ENCODE measurements at places on chromosomes 11 and 22. TPM values are rescaled to one million over a fixed set of nuclear protein-coding genes. Genes with fewer than 3 reads are reported as not detected.

GRM5 gene
- not detected for total RNA-seq

DNA sequence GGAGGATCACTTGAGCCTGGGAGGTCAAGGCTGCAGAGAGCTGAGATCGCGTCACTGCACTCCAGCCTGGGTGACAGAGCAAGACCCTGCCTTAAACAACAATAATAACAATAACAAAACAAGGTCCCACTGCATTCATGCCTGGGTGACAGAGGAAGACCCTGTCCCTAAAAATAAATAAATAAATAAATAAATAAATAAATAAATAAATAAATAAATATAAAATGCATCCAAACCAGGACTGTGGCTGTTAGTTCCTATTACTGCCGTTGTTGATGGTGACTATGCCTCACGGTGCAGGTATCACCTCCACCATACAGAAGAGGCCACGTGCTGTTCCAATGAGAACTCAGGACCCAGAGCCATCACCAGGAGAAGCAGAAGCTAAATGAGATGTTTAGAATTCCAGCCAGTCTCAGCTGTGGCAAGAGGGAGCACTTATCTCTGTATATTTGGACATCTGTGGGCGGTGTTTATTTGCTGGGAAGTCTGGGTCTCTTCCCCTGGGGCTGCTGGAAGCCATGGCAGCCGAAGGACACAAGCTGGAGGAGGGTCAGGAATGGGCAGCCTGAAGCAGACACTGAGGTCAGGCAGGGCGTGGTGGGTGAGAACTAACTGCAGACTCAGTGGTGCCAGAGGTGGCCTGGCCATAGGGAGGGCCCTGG is 21.6 kb downstream of the C11orf86 start:
- peak; percentile 71 for DNase-seq

PDGFB gene
- total RNA-seq: 22.0 TPM

- DNase-seq: no peak
Observed at GRCh38 chr11:26995701-26996460, 2.0 kb downstream of the FIBIN start.

- no peak for DNase-seq
Observed at GRCh38 chr22:28857288-28857687, 26.1 kb upstream of the ZNRF3 start.

- no peak for DNase-seq
Observed at GRCh38 chr11:126595560-126595959, 240.1 kb downstream of the ST3GAL4 start.

DNA sequence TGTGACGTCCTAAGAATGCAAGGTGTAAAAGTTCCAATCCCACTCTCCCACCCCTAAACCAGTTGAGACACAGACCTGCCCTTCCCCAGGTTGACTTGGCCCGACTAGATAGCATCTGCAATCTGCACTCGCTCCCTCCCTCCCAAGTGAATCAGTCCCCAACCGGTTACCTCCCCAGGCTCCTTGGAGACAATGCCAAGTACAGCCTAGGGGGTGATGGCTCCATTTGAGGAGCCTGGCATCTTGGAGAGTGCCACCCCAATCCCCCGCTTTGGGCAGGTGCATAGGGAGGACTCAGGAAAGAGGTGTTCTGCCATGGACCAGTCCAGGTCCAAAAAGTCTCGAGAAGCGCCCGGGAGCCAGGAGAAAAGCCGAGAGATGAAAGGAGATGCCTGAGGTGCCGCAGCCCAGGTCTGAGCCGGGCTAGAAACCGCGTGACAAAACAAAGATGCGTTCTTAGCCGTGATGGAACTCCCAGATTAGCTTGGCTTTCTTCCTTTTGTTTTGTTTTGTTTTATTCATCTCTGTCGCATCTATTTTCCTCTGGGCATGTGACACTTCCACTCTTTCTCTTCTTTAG is 18.7 kb upstream of the SNX32 start:
- no peak for DNase-seq

SLC6A5 gene
- 0.11 TPM for total RNA-seq

RAB36 gene
- 0.59 TPM for total RNA-seq

TMEM191B gene
- 0.59 TPM for total RNA-seq

- DNase-seq: no peak
Observed at GRCh38 chr11:86993031-86993430, 37.8 kb upstream of the FZD4 start.

SYT7 gene
- 23.6 TPM for total RNA-seq

DNA sequence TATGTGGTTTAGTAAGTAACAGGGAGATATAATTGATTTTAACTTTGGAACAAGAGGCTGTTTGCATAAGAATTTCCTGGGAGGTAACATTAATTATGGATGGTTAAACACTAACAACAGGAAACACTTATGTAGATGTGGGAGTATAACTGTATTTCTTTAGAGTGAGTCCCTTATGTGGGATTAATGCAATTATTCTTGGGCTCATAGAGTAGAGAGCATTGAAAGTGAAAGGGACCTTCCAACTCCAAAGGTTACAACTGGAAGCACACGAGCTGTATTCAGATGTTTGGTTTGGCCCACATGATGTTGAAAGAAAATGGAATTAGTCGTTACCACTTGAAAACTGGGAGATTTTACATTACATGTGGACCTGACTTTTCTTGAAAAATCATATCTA is 53.5 kb downstream of the BBOX1 start:
- no peak for DNase-seq

DNA sequence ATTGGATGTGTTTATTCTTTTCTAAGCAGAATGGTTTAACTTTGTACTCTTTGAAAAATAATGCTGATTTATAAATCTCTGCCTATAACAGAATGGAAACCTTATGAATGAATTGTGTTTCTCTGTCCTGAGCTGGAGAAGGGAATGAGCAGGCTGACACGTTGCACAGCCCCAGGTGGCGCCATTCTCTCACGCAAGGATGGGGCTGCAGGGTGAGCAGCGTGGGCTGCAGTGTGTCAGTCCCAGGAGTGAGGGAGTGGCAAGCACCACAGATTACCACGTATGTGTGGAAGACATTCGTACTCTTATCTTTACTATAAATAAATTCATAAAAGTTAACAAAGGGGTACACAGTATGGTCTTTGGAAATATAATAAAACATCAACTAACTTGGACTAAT is 33.4 kb downstream of the FDX1 start:
- no peak for DNase-seq

DNA sequence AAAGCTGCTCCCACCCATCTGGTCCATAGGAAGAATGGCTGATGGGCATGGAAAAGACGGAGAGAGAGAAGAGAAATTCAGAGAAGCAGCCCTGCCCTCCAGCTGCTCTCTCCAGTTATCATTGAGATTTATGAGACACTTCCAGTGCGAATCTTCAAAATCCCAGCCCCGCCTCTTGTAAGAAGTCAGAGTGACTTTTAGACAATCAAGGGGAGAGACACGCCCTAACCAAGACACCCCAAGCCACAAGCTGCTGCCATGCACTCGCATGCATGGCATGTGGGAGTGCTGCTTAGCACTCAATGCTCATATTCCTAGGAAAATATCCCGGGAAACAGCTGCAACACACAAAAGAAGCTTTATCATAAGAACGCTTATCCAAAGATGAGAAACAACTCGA is 110.6 kb upstream of the BID start:
- no peak for DNase-seq

KCNE3 gene
- 3.3 TPM for total RNA-seq

TREH gene
- not detected for total RNA-seq

GRCh38 chr22:44063462-44064371 is 39.6 kb downstream of the PARVB start:
- DNase-seq: no peak

PRG3 gene
- not detected for total RNA-seq

DNA sequence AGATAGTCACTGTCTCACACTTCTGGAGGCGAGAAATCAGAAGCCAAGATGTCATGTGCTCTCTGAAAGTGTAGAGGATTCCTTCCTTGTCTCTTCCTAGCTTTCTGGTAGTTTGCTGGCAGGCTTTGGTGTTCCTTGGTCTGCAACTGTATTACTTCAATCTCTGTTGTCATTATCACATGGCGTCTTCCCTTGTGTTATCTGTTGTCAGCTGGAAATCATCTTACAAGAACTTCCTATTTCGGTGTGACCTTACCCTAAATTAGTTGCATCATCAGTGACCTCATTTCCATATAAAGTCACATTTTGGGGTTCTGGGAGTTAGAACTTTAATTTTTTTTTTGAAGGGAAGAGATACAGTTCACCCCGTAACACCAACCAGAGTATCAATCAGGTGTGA is 3.3 kb upstream of the LIN7C start:
- DNase-seq: no peak

- DNase-seq: no peak
Observed at GRCh38 chr11:33877038-33877437, 14.8 kb downstream of the LMO2 start.

SAA2 gene
- total RNA-seq: 1.4 TPM

DNA sequence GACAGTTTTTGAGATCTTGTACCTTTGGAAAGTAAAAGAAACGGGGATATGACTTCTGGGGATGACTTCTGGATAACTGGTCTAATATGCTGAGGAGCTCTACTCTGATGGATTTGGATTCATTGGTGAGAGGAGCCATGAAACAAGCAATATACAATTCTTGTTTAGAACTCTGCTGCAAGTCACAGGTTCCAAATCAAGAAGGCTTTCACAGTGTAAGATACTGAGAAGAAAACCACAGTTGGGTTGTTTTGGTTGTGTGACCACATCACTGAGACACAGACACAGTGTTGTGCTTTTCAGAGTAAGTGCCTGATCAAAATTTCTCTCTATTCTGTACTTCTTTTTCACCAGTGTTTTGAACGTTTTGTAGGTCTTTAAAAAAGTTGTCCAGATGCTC is 13.1 kb upstream of the UCP2 start:
- DNase-seq: no peak

- DNase-seq: no peak
Observed at GRCh38 chr11:122304306-122304705, 188.3 kb upstream of the BLID start.

DNA sequence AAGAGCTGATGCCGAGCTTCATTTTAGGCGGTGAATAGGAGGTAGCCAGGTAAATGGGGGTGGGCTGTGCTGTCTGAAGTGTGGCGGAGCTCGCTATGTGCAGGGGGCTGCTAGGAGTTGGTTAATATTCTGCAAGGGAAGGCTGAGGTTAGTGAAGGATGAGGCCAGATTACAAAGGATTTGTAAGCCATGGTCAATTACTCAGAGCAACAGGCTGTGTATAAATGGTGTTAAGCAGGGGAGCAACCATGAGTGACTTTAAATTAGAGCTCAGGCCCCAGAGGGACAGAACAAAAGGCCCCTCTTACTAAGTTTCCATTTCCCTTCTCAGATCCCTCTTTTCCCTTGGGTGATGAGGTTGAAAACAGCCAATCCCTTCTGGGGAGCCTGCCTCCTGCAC is 7.3 kb upstream of the MCAM start:
- DNase-seq: no peak

GRCh38 chr11:19574916-19575315 is 137.7 kb upstream of the NAV2 start:
- DNase-seq: no peak

DNA sequence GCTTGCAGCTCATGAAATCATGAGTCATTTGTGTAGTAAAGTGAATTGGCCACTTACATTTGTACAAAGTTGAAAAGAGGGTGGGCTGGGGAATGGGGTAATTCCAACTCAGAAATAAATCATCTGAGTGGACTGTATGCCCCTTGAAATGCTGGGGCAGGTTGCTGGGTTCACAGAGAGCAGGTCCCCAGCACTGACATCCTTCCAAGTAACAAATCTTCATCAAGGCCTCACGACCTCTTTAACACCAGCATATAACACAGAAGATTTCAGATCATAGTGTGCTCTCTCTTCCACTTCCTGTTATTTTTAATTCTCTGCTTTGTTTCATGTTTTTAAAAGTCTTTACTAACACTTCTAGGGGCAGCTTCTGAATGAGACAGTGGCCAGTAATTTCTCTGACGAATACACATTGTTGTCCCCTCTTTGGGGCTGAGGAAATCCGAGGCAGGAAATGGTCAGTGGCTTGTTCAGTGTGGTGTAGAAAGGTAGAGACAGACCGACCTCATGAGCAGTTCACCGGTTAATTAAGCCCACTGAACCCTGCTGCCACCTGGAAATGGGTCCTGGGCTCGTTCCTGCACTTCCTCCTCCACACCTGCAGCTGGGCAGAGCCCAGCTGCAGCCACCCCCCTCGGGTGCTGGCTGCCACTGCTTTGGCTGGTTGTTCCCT is 127.7 kb downstream of the MAML2 start:
- no peak for DNase-seq

- no peak for DNase-seq
Observed at GRCh38 chr11:60680455-60681119, 18.8 kb upstream of the MS4A8 start.

- DNase-seq: no peak
Observed at GRCh38 chr11:73072935-73073481, 69.1 kb downstream of the FCHSD2 start.

GRCh38 chr11:33500332-33500731 is 200.3 kb downstream of the C11orf91 start:
- DNase-seq: no peak

DNA sequence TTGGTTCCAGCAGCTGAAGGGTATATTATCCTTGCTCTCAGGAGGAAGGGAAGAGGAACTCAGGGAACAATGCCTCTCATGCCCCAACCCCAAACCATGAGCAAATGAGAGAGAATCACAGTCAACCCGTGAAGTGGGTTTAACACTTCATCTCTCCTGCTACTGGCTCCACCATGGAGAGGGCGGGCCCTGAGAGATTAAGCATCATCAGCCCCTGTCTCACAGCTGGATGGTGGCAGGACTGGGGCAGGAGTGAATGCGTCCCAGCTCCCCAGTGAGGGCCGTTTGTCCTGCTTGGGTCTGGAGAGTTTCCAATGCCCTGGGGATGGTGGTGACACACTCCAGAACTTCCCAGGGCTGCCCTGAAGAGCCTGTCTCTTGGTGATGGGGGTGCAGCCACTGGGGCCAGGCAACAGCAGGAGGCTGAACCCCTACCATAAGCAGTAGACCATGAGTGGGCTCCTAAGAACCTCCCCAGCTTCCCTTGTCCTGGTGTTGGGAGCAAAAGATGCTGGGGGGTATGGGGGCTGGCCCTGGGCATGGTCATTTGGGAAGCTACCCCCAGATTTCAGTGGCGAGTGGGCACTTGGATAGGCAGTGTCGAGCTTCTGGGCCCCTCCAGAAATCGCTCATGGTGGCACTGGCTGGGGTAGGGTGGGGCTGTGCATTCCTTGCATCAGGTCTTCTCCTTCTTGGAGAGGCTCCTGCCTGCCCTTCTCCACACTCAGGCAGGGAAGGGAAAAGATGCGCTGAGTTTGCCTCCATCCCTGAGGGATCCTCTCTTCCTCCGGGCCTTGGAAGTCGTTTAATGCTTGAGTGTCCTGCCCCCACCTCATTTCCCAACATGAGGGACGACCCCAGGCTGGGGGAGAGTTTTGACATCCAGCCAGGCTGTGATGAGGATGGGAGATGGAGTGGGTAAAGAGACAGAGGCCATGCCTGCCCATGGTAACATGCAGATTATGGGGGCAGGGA is 157.5 kb downstream of the ST3GAL4 start:
- no peak for DNase-seq

RFPL3 gene
- not detected for total RNA-seq

ANKK1 gene
- total RNA-seq: not detected

Measured in right atrium auricular region (tissue), 2 donors.